Stimulated activated CD8-positive, alpha-beta memory T cell treated with anti-CD3 and anti-CD28 coated beads, Interleukin-7, amount 100 ng/mL, for 24 hours (primary cell): ENCODE measurements at places on chromosomes 1 and 21.

- DNase-seq: no peak
Measured at GRCh38 chr21:14869984-14870852, 194.6 kb downstream of the NRIP1 start.

DNA sequence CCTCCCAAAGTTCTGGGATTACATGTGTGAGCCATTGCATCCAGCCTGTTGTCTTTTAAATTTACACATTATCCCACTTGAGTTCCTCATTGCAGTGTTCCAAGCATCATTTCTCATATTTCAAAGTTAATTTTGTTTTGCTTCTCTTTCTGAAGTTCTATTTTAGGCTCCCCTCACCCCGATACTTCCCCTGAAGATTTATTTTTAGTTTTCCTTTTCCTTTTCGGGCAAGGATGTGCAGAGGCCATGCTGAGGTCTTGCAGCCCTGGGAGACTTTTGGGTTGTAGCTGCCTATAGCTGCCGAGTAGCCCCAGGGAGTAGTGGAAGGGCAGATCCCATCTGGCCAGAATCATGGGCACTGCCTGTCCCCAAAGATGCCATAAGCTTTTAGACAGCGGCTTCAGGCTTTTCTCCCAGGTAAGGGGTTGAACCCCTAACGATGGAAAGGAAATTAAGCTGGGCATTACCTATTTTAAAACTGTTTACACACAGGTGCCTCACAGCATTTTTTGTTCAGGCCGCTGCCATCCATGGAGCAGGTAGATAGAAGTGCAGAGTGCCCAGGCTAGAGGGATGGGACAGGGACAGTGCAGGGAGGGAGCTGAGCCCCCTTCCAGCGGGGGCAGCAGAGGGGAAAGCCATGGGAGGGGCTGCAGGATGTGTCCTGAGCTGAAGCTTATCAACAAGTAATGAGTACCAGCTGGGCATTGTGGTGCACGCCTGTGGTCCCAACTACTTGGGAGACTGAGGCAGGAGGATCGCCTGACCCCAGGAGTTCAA is 15.9 kb downstream of the PSEN2 start:
- no peak for DNase-seq

GRCh38 chr1:203467550-203467921 is 8.1 kb upstream of the PRELP start:
- no peak for DNase-seq

DNA sequence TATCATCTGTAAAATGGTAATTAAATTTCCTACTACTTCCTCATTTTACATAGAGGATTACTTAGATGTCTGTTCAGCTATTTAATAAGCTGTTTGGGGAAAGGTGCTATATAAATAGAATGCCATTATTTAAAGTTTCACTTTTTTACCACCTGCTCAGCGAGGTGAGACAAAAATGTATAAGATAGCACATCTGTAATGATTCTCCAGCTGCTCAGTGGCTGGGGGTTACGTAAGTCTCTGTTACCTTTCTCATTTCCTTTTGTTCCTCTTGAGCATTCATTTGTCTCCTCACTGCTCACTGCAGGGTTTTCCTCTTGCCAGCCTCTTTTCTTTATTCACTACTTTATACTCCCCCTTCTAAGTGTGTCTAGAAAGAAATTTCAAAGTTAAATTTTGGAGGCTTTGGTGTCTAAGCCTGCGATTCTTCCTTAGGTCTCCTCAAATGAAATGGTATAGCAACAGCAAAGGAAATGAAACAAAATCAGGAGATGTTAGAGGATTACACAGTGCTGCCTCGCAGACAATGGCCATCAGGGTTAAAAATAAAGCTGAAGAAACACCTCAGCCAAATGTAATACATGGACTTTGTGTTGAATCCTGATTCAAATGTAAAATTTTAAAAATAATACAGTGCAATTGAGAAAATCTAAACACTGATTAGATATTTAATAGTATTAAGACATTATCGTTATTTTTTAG is 6.8 kb downstream of the RGS8 start:
- DNase-seq: no peak

DNA sequence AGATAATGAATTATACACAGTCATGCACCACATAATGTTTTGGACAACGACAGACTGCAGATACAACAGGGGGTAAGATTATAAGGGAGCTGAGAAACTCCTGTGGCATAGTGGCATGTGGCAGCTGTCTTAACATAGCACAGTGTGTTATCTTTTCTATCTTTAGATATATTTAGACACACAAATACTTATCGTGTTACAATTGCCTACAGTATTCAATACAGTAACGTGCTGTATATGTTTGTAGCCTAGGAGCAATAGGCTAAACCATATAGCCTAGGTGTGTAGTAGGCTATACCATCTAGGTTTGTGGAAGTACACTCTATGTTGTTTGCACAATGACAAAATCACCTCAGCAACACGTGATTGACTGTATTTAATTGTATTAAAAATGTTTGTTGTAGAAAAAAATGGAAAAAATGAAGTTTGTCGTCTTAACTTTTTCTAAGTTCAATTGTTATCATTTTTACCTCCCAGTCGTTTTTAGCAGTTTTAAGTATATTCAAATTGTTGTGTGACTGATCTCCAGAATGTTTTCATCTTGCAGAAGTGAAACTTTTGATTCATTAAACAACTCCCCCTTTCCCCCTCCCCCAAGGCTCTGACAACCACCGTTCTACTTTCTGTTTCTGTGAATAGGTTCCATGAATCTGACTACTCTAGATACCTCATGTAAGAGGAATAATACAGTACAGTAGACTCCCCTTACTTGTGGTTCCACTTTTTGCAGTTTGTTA is 351.0 kb upstream of the B3GALT2 start:
- peak; percentile 28 for DNase-seq

GRCh38 chr1:160162931-160163330 is 11.5 kb downstream of the ATP1A4 start:
- DNase-seq: no peak

- DNase-seq: no peak
Measured at GRCh38 chr1:230631477-230631876, 10.8 kb upstream of the COG2 start.

GRCh38 chr1:240515505-240515904 is 96.5 kb downstream of the GREM2 start:
- DNase-seq: no peak

GRCh38 chr1:41791667-41792484 is 126.8 kb downstream of the HIVEP3 start:
- DNase-seq: no peak

DNA sequence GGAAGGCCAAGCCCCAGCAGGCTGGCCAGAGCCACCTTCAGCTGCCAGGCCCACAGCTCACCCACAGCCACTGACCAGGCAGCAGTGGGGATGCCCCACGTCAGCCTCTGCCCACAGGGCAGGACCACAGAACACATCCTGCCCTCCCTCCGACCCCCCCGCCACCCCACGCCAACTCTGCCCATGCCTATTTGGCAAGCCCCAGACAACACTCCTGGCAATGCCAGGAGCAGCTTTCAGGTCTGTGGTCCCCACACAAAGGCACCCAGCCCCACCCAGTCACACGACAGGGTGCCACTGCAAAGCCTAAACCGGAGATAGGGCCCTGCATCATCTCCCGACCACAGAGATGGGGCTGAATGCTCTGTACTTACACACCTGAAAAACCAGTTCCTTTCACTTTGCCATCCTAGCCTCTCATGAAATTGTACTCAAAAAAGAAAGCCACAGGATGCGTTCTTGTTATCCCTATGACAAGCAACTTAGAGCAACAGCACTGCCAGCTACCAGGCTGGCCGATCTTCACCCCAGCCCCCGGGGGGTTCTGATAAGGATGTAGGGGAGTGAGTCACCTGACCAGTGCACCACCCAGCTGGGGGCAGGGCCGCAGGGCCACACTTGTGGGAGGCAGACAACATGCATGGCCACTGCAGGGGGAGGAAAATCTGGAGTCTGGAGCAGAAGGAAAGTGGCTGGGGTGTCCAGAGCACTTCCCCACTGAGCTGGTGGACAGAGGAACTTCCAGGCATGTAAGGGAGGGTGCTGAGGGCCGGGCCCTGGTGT is 36.2 kb downstream of the UBE2G2 start:
- DNase-seq: no peak

GRCh38 chr1:155073377-155074242 is 5.0 kb upstream of the EFNA3 start:
- DNase-seq: no peak

DNA sequence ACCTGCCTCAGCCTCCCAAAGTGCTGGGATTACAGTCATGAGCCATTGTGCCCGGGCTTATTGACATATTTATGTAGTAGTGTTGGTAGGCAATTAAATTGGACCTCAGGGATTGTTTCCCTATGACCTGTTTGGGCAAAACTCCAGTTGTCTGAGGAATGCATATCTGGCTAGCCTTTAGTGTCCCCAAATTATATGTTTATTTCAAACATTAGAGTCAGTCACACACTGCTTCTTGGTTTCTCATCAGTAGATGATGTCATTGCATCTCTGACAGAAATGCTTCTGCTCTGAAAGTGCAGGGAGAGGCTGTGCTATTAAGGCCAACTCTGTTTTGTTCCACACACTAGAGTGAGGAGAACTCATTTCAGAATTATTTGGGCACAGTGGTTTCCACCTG is 12.5 kb downstream of the PIP5K1A start:
- DNase-seq: no peak

GRCh38 chr1:87556326-87556725 is 227.6 kb downstream of the LMO4 start:
- DNase-seq: no peak

- no peak for DNase-seq
Measured at GRCh38 chr1:114219172-114219868, 65.7 kb upstream of the SYT6 start.

GRCh38 chr1:57553666-57554065 is 129.8 kb upstream of the DAB1 start:
- DNase-seq: no peak

GRCh38 chr1:28602536-28603439 is 10.7 kb downstream of the RAB42 start:
- no peak for DNase-seq

DNA sequence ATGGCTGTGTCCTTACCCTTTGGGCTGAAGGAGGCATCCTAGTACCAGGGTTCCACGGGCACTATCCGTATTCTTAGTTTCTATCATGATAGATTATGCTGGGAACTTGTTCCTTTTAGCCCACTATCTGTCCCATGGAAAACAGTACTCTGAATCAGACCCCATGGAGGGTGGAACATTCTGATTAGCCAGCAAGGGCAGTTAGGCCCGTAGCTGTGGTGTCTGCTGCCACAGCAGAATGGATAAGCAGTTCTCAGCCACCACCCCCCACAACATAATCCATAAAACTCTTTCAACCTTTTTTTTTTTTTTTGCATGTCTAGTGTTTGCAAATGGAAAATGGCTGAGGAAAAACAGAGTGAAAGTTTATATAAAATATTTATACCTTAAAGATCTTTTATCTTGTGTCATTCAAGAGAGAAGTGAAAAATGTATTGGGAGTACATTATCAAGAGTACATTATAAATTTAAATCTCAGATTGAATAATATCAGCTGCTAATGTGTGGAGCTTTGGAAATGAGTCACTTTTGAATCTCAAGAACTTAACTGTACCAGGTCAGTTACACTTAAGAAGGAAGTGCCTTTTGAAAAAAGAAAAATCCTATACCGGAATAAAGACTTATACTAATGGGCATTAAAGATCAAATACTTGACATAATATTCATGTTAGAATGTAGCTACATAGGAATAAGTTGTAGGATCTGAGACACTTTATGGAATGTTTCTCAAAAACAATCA is 80.3 kb downstream of the NFIA start:
- DNase-seq: no peak

DNA sequence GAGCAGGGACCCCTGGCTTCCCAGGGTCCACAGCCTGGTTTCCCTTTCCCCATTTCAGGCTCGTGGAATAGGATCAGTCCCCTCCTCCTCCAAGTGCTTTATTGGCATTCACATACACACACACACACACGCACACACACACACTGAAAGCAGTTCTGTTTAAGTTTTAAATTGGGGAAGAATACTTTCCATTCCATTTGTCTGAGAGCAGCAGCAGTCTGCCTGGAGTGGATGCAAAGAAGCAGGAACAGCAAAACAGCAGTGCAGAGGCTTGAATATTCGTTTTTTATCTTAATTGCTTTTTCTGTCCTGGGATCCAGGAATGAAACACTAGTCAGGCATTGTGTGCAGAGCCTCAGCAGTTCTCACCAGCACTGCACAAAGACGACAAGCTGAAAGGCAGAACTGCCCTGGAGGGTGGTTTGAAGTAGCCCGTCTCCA is 7.1 kb downstream of the CYB561D1 start:
- no peak for DNase-seq

- no peak for DNase-seq
Measured at GRCh38 chr1:26019641-26020315, 1.8 kb upstream of the EXTL1 start.

DNA sequence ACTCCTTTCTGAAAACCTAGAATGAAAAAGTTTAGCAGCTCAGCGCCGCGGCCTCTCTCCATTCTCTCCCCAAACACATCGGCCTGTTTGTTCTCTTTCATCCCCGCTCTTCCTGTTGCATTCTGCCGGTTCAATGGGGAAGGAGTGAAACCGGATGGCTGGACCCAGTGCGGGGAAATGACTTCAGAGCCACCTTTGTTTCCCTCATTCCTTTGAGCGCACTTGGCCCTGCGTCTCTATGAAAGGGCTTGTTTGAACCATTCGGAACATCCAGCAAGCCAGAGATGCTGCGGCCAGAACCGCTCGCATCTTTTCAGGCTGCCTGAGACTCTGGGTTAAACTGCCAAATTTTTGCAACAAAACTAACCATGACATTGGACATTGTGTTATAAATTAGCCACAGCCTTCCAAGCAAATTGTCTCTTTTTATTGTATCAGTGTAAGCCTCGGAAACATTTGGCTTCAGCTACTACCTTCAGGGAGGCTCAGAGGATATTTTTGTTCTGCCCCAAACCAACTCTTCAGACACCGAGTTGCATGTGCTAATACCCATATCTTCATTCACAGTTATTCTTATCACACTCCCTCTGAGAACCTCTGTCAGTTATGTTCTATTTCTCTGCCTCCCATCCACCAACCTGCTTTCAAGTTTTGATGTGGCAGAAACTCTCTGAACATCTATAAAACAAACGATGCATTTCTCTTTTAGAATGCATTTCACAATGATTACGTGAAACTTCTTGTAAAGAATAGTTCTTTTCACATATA is 5.1 kb upstream of the OLIG1 start:
- no peak for DNase-seq

DNA sequence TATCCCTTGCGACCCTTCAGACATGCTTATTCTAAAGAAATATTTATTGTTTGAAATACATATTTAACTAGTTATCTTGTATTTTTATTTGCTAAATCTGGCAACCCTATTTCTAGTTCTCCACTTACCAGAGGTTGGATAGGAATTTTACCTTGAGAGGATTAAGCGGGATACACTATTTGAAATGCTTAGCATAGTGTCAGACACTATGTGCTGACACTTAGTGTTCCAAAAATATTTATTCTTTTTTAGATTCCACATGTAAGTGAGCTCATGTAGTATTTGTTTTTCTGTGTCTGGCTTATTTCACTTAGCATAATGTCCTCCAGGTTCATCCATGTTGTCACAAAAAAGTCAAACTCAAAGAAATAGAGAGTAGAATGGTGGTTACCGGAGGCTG is 78.7 kb downstream of the NTMT2 start:
- no peak for DNase-seq

DNA sequence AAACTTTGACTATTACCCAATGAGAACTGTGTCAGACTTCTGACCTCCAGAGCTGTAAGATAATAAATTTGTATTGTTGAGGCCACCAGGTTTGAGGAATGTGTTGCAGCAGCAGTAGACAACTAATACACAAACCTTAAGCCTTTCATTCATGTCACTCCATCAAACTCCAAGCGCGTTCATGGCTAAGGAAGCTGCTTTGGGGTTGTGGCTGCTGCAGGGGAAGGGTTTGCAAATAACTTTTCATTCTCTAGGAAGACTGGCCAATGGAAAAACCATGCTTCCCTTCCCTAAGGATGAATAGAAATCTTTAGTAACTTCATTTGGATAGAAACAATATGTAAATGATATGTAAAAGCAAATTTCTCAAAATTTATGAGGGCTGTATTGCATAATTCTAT is 170.4 kb downstream of the RHOU start:
- no peak for DNase-seq
